ENCODE measurements at places on chromosomes 5 and 9.

DNA sequence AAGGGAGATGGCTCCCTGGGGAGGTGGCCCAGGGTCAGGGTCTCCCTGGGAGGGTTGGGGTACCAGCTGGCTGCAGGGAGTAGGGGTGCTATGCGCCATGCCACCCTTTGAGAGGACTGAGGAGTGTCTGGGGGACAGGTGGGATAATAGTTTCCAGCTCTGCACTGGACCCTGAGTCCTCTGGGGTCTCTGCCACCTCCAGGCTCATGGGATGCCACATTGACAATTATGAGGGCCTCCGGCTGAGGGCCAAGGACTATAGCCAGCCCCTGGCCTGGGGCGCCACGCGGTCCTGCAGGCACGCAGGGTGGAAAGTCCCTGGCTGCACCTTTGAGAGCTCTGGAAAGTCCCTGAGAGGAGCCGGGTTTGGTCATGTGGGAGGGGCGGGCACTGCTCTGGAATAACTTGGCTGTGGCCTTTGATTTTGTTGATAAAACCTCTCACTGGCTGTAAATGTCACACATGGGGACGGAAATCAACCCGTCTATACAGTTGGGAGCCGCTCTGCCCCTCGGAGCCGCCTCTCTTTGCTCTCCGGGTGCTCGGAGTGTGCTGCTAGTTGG is 16.0 kb downstream of the TRAF2 start:
- peak; percentile 48 for DNase-seq

DNA sequence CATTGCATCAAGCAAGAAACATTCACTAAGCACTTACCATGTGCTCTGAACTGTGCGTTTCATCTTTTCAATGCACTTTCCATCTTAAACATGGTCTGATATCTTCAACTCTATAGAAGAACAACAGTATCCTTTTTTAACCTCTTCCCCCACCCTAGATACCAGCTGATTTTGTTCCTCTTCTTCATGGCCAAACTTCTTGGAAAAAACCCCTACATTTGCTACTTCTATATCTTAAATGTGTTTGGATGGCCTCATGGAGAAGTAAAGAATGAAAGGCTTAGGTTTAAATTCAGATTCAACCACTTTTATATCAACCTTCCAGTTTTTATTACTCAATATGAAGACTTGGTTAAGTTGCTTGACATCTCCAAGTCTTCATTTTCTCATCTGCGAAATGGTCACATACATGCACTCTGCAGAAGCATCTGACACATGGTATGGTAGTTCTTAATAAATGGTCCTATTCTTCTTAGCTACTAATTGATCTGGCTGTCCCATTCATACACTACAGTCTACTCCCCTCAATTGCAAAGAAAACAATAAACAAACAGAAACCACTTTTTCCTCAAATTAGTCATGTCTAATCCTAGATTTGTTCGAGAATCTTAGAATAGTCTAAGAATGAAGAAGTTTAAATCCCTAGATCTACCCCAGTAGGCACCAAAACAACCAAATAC is 59.4 kb downstream of the FYB1 start:
- DNase-seq, result no peak

DNA sequence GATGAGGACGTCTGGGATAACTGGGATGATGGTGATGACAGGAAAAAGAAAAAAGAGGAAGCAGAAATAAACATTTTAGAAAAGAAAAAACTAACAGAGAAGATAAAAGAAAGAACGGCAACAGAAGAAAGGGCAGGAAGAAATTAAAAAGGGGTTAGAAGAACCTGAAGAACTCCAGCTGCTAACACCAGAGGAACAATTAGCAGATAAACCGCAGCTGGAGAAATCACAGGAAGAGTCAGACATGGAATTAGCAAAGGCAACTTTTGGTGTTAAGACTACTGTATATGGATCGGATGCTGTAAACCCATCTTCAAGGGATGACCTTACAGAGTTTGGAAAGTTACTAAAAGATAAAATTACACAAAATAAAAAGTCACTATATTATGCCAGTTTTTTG is 15.4 kb downstream of the CTSL start:
- DNase-seq, result no peak

- DNase-seq, result no peak
Observed at GRCh38 chr9:3916411-3916810, 383.5 kb downstream of the GLIS3 start.

DNA sequence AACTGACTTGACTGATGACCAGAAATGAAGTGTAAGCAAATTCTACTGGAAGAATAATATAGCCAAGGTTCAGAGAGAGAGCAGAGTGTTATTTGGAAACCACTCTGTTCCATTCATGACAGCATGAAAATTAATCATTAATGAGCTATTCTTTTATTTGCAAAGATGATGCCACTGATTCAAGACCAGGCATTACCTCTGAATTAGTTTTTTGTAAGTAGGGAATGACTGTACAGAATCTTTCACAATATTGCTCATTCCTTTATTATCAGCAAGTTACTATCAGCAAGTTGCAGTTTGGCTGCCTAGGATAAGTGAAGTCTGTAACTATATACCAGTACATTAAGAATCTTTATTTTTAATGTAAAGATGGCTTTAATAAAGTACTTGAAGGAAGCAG is 75.1 kb upstream of the RGMB start:
- DNase-seq, result no peak

- no peak for DNase-seq
Observed at GRCh38 chr5:14298126-14298847, 155.1 kb downstream of the TRIO start.

- no peak for DNase-seq
Observed at GRCh38 chr5:14895301-14895700, 23.7 kb upstream of the ANKH start.

DNA sequence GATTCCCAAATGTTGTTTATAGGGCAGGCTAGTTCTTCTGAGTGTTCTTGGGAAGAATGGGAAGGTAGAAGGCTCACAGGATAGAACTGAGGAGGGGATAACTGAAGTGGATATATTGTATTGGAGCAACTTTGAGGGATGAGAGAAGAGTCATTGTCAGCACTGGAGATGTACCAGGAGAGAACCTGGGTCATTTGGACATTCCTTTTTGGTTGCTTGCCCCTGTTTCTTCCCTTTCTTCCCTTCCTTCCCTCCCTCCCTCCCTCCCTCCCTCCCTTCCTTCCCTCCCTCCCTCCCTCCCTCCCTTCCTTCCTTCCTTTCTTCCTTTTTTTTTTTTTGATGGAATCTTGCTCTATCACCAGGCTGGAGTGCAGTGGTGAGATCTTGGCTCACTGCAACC is 45.3 kb downstream of the RALGPS1 start:
- no peak for DNase-seq

DNA sequence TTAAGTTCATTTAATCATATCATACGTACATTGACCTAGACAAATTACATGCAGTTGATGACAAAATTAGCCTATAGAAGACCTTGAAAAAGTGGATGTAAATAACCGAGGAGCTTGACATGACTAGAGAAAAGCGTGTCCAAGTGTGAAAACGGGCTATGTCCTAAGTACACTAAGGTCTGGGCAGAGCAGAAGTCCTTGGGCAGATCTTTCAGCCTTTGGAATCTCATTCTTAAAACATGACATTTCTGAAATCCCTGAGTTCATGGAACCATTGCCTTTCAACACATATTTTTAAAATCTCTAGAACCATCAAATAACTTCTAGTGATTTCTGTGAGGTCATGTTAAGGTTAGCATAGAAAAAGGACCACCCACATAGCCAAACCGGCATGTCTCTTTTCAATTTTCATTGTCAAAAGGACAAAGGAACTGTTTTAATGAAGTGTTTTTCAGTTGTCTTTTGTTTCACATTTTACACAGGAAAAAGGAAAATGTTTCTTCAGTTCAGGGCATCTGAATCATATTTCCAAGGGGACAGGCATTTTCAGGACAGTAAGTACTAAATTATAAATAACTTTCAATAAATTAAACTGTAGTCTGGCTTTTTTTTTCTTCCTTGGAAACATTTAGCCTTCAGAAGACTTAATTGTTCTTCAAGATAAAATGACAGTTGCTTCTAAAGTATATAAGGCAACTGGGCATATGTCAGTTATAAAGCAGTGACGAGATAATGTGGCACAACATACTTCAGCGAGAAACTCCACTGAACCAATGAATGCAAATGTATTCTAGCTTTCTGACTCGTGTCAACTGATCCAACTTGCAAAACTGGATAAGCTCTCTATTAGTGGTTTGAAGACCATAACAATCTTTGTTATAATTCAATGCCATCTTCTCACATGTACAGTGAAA is 416.8 kb downstream of the NFIB start:
- DNase-seq, result no peak

GRCh38 chr5:65984098-65984885 is 57.9 kb downstream of the ERBIN start:
- no peak for DNase-seq

DNA sequence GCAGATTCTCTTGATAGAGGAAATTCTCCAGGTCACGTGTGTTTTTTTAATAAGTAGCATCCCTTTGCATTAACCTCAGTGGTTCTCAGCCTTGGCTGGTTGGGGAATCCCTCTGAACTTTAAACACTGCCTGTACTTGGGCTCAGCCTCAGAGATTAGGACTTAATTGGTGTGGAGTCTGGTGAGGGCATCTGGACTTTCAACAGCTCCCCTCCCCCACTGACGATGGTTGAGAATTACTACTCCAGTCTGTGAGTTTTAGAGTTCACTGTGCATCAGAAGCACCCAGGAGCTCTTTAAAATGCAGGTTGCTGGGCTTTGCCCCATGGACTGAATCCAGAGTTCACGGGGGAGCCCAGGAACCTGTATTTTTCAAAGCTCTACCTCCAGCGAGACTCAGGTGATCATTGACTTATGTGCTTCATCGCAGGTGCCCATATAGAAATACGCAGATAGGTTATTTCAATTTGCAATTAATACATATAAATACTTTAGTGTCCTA is 71.4 kb downstream of the DAPK1 start:
- no peak for DNase-seq

DNA sequence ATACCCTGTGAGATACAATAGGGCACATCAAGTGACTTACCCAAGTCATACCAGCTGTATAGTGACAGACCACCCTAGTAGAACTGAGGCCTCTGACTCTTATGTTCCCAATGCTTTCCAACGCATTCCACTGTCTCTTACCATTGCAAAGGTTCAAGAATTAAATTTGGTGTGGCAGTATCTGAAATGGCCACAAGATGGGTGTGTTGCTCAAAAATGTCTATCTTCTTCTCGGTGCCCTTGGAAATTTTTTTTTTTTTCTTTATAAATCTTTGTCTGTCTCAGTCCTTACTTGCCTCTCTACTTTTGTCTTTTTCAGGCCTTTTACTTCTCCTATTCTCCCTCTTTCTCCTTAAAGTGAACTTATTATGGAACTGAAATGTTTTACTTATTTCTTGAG is 48.4 kb downstream of the GPR21 start:
- no peak for DNase-seq

DNA sequence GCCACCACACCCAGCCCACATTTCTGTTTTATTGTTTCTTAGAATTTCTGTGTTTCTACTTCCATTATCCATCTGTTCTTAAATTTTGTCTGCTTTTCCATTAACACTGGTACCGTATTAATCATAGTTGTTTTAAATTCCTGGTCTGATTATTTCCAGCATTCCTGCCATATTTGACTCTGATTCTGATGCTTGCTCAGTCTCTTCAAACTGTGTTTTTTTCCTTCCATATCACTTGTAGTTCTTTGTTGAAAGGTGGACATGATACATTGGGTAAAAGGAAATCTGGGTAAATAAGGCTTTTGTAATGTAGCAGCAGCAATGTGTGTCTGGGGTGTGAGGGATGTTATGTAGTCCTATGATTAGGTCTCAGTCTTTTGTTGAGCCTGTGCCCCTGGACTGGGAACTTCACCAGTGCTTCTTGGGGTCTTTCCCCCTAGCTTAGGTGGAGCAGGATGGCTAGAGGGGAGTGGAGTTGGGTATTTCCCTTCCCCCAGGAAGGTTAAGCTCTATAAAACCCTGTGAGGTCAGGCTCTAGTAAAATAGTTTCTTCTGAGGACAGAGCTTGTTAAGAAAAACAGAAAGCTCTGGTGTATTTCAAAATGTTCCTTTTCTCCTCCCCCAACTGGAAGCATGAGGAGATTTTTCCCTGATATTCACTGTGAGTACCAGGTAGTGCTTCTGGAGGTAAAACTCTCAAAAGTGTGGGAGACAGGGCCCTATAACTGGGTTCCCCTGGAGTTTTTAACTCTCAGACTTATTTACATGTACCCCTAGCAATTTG is 10.1 kb upstream of the TMOD1 start:
- DNase-seq, result no peak

GRCh38 chr9:135749171-135750045 is 47.4 kb downstream of the KCNT1 start:
- DNase-seq, result no peak

- DNase-seq, result no peak
Observed at GRCh38 chr9:35835216-35835632, 6.2 kb downstream of the TMEM8B start.

GRCh38 chr5:141783005-141783946 is 94.9 kb downstream of the PCDH1 start:
- no peak for DNase-seq

DNA sequence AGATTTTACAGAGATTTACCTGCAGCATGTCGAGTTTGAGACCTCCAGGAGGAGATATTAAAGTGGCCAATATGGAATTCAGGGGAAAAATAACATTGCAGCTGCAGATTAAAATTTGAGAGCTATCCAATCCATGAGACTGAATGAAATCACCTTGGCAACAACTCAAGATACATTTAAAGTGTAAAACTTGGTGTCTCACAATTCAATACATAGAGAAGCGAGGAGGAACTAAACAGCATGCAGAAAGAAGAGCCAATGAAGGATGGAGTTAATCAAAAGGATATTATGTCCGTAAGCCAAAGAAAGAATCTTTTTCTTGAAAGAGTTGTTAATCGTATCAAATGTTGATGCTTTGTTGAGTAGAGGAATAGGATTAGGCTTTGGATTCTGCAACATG is 455.1 kb downstream of the CDH18 start:
- no peak for DNase-seq

Data from stimulated activated CD8-positive, alpha-beta memory T cell treated with anti-CD3 and anti-CD28 coated beads, Interleukin-2, amount 100 ng/mL, for 1 hour (primary cell).